ENCODE measurements at places on chromosomes 13 and 19.

DNA sequence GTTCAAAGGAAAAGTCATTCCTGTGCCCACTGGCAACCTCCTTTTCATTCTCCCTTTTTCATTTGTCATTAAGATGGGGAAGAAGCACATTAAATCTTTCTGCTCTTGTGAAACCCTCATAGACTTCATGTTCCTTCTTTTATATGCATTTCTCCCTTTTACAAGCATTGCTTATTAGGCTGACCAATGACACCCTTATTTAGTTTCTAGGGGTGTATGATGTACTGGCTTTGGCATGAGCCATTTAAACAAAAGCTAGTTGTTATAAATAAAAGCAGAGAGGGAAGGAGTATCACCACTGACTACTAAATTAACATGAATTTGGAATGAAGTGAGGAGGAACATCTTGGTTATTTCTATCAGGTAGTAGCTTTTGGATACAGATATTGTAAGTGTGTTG, 68.2 kb upstream of the PCDH9 start:
- no peak for DNase-seq

DNA sequence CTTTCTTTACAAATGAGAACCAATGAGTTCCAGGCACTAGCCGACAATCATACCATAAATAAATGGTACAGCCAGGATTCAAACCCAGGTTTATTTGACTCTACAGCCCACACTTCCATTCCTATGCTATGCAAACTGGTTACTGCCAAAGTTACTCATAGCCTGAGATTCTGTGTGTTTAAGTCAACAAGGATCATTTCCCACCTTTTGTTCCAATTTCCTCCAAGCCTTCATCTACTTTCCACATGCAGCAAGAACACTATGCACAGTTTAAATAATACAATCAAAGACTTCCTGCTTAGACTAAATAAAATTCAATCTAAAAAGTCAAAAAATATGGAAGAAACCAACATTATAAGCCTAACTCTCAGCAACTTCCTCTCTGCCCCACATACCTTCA, 59.2 kb upstream of the KLF12 start:
- no peak for DNase-seq

- DNase-seq: no peak
These were observed 77.6 kb downstream of the KDM4B start for GRCh38 chr19:5046339-5047039.

DNA sequence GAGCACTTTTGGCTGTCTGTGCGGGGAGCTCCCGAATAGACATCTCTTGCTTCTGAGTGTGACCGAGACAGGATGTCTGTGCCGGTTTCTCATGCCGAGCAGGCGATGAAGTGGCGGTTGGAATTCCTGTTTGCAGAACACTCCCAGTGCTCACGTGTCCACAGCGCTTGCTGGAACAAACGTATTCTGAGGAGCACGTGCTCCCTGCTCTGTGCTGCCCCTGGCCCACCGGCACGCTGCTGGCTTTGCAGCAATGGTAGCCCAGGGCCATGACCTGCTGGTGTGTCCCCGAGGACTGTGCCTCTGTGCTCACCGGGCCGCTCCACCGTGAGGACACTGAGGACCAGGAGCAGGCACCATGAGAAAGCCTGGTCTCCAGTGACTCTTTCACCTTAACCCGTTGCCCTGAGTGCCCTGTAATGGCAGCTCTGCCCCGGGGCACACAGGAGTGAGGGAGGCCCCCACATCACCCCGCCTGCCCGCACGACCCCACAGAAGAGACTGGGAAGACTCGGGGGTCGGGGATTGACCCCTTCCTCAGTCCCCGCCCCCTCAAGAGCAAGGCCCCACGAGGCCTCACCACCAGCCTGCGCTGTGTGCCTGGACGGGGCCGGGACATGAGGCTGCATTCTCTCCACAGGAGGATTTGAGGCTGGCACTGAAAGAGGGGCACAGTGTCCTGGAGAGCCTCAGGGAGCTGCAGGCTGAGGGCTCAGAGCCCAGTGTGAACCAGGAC, 40.0 kb upstream of the F7 start:
- DNase-seq: no peak

GRCh38 chr13:39313721-39314120, 275.5 kb downstream of the NHLRC3 start:
- no peak for DNase-seq

GRCh38 chr13:51000571-51001260, 91.1 kb downstream of the RNASEH2B start:
- no peak for DNase-seq

- peak; percentile 46 for DNase-seq
These were observed 3.6 kb downstream of the C2CD4C start for GRCh38 chr19:405121-405965.

- no peak for DNase-seq
These were observed 12.8 kb downstream of the IGSF23 start for GRCh38 chr19:44626048-44626624.

GRCh38 chr13:85693889-85694511, 105.2 kb downstream of the SLITRK6 start:
- no peak for DNase-seq
